ENCODE measurements at places on chromosomes 12 and 14.

DNA sequence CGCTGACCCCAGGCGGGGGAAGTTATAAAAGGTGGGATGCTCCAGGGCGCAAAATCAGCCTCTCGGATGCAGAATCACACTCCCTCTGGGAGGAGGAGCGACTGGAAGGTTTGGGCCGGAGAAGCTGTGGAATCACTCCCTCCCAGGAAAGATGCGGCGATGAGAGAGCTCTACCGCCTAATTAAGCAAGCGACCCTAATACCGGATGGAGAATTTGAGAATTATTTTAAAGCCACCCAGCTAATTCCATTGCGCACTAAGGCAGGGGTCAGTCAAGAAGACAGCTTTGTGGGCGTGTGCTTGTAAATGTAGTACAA lies 1.9 kb downstream of the COL2A1 start:
- no peak for DNase-seq

DNA sequence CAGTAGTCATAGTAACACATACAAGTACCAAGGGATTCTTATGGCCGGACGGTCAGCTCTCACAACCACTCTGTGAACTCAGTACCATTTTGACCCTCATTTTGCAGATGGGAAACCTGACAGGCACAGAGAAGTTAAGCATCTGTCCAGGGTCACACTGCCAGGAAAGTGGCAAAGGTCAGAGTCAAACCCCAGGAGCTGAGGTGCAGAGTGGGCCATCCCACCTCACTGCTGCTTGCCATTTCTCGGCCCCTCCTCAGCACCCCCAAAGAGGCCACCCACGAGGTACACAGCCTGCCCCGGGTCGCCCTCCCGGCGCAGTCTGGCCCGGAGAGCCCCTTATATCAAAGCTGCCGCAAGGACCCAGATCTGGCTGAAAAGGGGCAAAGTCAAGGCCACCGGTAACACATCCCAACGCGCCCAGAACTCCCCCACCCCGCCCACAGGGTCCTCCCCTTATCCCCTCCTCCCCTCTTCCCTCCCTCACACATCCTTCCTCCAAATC lies 1.7 kb downstream of the NCOR2 start:
- no peak for DNase-seq

DNA sequence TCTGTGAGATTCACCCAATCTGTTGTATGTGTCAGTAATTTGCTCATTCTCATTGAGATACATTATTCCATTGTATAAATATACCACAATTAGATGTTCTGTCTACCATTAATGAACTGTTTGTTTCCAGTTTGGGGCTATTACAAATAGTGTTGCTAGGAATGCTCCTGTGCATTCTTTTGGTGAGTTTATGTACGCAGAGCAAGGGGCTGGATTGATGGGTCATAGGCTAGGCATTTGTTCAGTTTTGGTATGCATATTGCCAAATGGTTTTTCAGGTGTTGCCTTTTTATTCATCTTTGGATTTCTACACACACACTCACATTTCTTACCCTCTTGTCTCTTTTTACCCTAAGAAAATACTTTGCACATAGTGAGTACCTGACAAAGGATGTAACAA lies 93.4 kb downstream of the GPATCH2L start:
- DNase-seq = no peak

GRCh38 chr12:44224399-44225148 lies 388.7 kb downstream of the TMEM117 start:
- DNase-seq = no peak

- no peak for DNase-seq
These were observed 63.6 kb downstream of the CHGA start for GRCh38 chr14:92986254-92987147.

DNA sequence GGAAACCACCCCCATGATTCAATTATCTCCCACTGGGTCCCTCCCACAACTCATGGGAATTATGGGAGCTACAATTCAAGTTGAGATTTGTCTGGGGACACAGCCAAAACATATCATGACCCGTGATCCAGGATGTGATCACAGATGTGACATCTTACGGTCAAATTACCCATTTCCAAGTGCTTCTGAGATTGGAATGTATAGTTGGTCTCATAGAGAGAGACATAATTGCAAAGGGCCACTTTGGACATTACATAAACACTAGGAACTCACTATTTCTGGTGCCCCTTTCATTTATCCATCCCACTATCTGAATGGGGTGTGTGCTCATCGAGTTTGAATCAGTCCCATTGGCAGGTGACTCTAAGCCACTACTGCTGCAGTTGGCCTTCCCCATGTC lies 204.5 kb downstream of the PHLDA1 start:
- no peak for DNase-seq

- peak; percentile 35 for DNase-seq
These were observed 69.1 kb downstream of the ASCL4 start for GRCh38 chr12:107843351-107844311.

- no peak for DNase-seq
These were observed 1182.2 kb downstream of the FLRT2 start for GRCh38 chr14:86712176-86712575.

DNA sequence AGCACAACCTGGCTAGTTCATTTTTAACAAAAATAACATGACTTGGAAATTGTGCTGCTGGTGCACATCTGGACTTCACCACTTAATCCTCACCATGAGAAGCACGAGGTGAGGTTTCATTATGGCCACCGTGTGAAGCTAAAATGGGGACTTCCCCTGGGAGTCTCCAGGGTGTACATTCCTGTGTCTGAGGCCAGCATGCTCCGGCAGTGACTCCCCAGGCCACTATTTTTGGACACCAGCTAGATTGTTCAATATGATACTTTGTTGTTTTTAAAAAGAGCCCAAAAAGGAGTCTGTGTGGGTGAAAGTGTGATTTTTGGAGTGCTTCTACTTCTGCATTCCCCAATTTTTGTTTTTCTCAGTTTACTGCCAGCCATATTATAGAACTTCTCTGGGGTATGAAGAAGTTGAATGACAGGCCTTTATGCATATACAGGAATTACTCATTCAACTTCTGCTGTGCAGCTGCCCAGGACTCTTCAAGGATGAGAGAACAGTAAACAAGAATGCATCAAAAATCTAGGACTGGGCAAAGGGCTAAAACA lies 16.9 kb upstream of the AICDA start:
- no peak for DNase-seq

- no peak for DNase-seq
These were observed 799.7 kb downstream of the RPS29 start for GRCh38 chr14:48786498-48786897.

DNA sequence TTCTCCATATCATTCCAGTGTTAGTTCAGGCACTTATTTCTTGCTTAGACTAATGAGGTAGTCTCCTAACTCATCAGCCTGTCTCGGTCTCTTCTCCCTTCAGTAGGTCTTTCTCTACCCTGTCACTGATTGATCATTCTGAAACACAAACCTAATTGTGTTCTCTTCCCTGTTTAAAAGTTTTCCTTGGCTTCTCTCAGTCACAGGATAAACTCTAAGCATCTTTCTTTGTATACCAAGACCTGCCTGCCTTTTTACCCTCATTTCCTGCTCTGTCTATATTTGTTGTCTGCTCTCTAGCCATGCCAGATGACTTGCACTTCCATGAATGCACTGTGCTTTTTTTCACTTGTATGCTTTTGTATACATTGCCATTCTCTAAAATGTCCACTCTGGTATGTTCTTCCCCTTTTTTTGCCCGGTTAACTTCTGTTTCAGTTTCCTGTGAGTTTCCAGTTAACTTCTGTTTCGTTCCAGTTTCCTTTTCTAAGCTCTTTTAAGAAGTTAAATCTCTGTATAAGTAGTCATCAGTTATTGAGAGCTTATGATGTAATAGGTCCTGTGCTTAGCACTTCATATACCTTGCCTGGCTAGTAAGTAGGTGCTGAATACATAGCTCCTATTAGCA lies 12.8 kb downstream of the DIP2B start:
- DNase-seq = no peak

- no peak for DNase-seq
These were observed 124.2 kb downstream of the C12orf75 start for GRCh38 chr12:105454688-105455087.

- DNase-seq = peak; percentile 28
These were observed 1.9 kb downstream of the GNG2 start for GRCh38 chr14:51862176-51862796.

DNA sequence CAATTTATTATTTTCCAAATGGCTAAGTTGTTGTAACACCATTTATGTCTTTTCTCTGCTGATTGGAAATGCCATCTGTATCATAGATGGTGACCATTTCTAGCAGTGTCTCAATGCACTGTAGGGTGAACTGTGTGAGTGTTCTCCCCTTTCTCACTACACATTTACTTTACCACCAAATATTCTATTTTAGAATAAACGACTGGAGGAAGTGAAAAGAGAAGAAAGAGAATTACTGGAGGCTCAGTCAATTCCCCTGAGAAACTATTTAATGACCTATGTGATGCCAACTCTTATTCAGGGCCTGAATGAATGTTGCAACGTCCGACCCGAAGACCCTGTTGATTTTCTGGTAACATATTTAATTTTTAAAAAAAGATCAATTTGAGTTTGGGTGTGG lies 15.5 kb upstream of the PAPOLA start:
- DNase-seq = no peak

DNA sequence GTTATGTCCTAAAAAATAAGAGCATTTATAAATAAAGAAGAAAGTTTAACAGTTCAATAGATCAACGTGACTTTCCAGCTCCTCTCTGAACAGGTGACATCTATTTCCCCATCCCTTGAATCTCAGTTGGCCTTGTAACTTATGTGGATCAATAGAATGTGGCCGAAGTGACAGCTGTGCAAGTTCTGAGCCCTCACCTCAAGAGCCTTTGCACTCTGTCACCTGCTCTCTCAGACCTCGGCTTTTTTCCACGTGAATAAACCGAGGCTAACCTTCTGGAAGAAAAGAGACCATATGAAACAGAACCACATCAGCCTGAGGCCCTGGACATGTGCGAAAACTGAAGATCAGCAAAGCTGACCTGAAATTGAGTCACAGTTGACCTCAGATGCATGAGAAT lies 253.0 kb downstream of the DAD1 start:
- DNase-seq = no peak

DNA sequence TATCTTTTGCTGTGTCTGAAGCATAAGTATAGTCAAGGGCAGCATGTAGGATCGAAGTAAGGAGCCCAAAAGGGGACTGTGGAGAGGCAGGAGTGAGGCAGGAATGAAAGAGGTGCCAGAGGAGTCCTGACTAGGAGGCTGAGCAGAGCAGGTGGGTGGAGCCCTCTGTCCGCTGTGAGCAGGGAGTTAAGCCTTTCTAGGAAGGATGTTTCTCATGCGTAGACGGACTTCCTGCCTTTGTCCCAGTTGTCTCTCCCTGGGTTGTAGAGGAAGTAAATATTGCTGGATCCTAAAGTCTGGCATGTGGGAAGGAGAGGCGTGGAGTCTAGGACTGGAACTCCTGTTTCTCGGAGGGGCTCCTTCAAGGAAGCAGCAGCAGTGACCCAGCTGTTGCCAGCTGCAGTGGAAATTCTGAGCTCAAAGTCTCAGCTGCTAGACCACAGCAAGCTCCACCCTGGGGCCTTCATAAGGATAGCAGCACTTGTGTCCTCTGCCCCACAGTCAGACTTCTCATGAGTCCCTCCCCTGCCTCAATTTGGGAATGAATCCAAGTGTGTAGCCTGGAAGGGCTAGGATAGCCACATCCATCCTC lies 44.0 kb downstream of the RBMS2 start:
- DNase-seq = no peak

GRCh38 chr12:133106253-133106652 lies 23.8 kb downstream of the ZNF891 start:
- DNase-seq = no peak

DNA sequence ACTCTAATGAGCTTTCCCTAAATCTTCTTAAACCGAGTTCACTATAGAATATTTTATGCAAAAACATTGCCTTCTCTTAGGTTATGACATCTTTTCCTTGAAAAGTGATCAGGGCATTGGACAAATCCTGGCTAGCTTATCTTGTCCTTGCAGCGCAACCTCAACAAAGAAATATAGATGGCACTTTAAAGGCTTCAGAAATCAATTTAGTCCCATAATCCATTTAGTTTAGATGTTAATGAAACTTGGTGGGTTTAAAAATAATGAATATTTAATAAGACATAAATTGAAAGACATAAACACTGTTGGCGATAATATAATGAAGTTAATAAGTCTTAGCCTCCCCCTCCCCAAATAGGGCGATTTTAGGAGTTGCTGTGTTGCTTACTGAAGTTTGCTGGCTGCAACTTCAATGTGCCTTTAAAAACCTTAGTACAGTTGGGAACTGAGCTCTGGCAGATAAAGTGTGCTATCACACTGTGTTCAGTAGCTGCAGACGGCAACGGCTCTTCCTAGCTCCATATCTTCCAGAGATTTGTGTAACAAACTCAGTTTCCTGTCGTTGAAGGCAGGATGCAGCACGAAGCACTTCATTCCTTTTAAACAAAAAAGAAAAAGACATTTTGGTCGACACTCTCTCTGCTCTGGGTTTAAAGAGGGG lies 19.5 kb downstream of the PLXNC1 start:
- no peak for DNase-seq

DNA sequence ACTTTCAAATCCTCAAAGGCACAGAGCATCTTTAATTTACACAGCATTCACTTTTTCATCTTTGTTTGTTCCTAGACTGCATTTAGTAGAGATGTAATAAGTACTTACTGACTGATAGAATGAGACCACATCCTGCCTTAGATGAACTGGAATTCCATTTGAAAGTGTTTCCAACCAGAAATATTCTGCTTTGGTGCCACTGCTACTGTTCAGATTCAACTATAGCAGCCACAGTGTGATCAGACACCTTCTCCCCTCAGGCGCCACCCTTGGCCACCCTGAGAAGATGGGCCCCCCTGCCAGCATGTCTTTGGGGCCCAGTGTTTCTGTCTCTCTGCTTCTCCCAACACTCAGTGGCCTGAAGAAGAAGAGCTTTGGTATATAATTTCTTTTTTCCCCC lies 449.1 kb downstream of the RAD51B start:
- no peak for DNase-seq

DNA sequence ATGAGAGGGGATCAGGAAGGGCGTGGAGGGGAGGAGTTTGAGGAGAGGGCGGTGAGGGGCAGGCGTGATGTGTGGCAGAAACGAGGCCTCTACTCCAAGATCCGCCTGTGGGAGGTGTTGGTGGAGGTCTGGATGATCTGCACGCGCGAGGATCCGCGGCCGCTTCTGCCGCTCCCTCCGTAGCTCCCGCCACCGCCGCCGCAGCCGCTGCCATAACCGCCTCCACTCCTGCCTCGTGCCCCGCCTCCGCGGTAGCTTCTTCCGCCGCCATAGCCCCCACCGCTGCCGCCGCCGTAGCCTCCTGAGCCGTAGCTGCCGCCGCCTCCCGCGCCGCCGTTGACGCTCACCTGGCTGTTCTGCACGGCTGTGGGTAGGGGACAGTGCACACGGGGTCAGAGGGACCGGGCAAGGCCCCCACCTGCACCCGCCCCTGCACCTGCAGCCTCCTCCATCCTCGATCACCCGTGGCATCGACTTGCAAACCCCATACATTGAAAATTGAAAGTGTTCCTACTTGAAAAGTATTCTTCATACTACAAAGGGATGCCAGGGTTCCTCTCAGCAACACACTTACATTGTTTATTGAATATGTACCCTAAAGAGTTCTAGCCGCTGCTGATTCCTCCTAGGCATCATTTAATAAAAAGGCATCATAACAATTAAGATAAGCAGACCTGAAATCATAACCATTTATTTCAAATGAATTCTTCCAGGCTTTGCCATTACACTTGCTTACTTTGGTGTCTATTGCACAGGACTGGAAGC lies 11.1 kb upstream of the KRT1 start:
- peak; percentile 47 for DNase-seq

- DNase-seq = peak; percentile 23
These were observed 24.7 kb upstream of the MAP1LC3B2 start for GRCh38 chr12:116534311-116535121.

Data from NCI-H345 (cell line).